ENCODE measurements at places on chromosomes 2 and 18. TPM values are rescaled to one million over a fixed set of nuclear protein-coding genes. Genes with fewer than 3 reads are reported as not detected.

OR6B2 gene
- not detected for total RNA-seq

EPAS1 gene
- 42.0 TPM for total RNA-seq

REEP1 gene
- total RNA-seq: not detected

VRK2 gene
- total RNA-seq: 17.5 TPM

MEX3C gene
- 28.4 TPM for total RNA-seq

HJURP gene
- 2.4 TPM for total RNA-seq
